Fibroblast of the aortic adventitia (primary cell): ENCODE measurements at places on chromosomes 11 and 22.

DNA sequence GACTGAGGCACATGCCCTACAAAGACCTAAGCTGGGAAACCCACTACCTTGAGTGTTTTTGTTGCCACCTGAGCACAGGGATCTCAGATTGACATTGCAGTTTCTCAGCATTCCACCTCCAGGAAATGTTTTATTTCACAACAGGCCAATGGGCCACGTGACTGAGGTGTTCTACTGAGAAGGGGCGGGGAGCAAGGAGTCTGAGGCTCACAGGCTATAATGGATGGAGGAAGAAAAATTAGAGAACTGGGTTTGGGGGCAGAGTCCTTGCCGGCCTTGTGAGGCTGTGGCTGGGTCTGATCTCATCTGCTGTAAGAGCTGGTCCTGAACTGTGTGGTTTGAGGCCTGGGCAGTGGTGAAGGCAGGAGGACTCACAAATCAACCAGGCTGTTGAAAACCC lies 40.7 kb downstream of the ZNF202 start:
- DNase-seq = no peak

GRCh38 chr11:126118806-126119205 lies 56.1 kb upstream of the CDON start:
- no peak for DNase-seq

- DNase-seq = no peak
Observed at GRCh38 chr22:19693981-19694670, 20.2 kb upstream of the SEPTIN5 start.

GRCh38 chr11:12125609-12126149 lies 15.3 kb downstream of the MICAL2 start:
- DNase-seq = peak; percentile 30

GRCh38 chr11:65891219-65892136 lies 1.0 kb downstream of the CCDC85B start:
- no peak for DNase-seq

DNA sequence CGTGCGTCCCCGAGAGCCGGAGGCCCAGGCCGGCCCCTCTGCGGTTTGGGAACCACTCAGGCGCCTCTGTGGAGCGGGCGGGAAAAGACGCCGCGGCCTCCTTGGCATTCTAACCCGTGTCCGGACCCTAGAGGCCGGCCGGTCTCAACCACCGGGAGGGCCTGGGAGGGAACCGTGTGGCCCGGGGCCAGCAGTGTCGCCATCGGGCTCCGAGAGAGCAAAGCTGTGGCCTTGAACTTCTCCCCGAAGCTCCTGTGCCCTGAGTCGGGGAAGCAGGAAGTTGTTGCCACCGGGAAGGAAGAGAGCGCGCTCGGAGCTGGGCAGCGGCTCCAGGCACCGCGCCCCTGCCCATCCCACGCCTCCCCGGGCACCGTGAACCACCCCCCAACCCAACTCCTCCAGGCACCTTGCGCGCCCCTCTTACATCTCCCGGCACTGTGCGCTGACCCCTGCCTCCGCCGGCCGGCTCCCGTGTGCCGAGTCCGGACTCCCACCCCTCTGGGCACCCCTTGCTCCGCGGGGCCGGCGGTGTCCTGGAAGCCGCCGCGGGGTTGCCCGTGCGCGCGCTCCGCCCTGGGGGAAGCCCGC lies 80.0 kb upstream of the PPARA start:
- peak; percentile 72 for DNase-seq

DNA sequence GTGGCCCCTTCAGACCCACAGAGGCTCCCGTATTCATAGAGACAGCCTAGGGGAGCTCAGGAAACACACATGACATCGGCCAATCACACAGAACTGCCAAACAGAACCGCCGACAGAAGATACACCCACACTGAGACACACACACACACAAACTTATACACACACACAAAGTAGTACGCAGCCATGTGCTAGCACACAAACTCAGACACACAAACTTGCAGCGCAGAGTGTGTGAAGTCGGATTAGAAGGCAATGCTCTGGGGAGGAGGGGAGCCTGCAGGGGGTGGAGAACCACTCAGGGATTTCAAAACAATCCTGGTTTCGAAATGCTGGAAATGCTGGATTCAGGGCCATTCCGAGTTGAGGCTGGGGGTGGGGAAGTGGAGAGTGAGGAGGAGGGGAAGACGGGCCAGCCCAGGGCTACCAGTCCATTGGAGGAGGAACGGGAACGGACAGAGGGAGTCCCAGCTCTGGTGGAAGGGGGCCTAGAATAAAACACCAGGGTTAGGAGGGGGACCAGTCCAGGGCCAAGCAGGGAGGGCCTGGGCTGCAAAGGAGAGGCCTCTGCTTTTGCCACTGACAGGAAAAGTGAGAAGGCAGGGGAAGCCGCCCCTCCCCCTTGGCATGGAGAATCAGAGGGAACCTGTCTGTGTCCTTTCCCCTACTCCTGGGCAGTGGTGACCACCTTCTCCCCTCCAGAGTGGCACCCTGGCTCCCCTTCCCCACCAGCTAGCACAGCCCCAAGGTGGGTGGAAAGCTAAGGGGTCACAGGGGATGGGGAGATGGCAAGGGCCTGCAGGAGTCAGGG lies 4.4 kb downstream of the BCL9L start:
- DNase-seq = peak; percentile 94

DNA sequence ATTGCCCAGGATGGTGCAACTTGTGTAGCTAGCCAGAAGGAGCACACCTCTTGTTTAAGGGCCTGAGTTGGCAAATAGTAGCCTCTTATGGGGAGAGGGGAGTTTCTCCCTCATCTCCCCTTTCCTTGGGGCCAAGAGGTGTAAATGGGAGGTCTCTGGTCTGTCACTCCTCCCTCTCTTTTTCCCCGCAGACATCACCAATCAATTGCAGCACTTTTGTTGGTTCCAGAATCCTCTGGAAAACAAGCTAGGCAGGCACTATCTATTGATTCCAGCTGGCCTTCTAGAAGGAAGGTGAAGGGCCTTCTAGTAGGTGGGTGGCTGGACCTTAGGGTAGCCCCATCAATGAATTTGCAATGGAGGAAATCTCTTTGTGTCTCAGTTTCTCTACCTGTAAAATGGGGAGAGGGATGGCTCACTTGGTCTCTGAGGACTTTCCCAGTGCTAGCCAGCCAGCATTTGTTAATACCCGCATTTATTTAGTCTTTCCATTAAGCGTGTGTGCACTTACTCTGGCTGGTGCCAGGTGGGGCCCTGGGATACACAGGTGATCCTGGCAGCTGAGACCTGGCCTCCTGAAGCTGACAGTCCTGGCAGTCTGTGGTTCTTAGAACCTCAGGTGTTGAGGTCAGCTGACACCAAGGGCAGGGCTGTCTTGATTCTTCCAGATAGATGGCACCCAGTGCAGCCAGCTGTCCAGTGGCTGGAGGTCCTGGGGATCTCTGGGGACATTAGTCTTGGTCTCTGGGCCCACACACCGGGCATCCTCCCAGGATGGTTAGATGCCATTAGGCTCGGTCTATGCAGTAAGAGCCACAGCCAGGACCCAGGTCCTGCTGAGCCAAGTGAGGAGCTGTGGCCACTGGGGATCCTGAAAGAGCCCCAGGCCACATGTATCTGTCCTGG lies 51.7 kb downstream of the TSPAN18 start:
- no peak for DNase-seq

- DNase-seq = no peak
Observed at GRCh38 chr11:36164506-36165250, 124.5 kb downstream of the COMMD9 start.

DNA sequence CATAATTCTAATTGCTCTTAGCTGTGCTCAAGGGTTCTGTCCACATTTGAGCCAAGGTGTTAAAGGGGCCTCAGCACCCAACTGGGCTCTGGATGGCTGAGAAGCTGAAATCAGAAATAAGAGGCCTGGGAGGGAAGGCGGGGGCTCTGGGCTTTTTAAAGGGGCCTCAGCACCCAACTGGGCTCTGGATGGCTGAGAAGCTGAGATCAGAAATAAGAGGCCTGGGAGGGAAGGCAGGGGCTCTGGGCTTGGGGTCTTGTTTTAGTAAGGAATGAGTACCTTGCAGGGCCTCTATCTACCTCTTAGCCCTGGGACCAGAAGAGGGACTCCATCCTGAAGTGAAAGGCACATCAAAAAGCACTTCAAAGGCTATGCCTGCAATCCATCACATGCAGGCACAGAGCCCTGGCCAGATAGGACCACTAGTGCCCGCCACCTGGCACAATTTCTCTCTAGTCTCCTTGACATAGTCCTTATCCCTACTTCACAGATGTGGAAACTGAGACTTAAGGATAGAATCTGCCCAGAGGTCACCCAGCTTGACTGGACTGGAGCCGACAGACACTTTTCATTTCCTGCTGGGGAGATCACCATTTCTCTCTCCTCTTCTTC lies 35.6 kb downstream of the DKK3 start:
- no peak for DNase-seq

DNA sequence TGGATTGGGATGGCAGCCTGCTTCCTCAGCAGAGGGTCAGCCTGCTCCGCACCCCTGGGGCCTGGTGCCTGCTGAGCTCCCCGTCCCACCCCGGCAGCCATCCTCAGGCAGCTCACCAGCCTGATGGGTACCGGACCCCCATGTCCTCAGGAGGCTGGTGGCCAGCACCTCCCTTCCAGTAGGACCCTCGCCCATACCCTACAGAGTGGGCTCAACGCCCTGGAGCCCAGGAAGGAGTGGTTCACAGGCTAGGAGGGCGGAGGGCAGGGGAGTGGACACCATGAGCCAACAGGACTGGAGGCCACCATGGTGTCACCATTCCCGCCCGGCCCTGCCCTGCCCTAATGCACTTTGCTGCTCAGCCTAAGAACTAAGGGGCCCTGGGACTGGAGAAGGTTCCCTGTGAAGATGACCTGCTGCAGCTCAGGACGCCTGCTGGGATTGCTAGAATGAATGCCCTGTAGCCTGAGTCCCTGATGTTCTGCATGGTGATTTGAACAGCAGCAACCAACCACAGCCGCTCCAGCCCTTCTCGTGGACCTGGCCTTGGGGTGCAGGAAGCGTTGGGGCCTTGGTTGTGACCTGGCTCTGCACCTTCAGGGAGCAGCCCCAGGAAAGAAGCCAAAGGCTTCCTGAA lies 1080.8 kb downstream of the BRD1 start:
- DNase-seq = no peak

- DNase-seq = peak; percentile 74
Observed at GRCh38 chr22:24758164-24758799, 16.2 kb downstream of the PIWIL3 start.

GRCh38 chr22:37088108-37088605 lies 21.4 kb downstream of the TMPRSS6 start:
- DNase-seq = no peak

DNA sequence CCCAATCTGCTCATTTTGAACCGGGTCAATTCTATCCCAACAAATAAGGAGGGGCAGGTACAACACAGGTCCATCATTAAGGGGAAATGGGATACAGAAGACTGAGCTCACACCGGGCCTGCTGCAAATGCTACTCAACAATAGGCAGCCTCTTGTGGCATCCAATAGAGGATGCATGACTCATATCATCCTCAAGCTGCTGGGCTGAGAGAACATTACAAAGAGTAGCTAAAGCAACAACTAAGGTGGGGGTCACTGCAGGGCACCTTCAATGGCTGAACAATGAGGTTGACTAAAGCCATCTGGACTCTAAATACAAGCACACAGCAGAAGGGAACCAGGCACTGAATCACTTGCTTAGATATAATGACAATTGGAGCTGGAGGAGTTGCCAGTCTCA lies 130.1 kb upstream of the SYN3 start:
- no peak for DNase-seq

- peak; percentile 51 for DNase-seq
Observed at GRCh38 chr22:24504956-24505736, 10.0 kb downstream of the UPB1 start.

DNA sequence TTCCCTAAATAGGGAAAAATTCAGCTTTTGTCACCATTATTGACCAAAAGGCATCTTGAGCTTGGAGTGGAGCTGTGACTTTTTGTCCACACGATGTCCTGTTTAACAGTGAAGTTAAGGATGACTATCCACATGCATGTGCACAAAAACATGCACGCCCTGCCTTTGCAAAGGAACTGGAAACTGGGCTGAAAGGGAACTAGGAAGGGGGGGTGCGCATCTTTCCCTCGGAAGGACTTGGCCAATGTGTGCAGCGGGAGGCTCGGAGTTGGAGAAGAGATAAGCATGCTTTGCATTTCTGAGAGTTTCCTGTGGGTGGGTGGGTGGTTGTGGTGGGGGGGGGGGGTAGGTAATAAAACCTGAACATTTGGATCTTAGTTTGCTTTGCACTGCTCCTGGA lies 411 bp upstream of the KIRREL3 start:
- DNase-seq = no peak

DNA sequence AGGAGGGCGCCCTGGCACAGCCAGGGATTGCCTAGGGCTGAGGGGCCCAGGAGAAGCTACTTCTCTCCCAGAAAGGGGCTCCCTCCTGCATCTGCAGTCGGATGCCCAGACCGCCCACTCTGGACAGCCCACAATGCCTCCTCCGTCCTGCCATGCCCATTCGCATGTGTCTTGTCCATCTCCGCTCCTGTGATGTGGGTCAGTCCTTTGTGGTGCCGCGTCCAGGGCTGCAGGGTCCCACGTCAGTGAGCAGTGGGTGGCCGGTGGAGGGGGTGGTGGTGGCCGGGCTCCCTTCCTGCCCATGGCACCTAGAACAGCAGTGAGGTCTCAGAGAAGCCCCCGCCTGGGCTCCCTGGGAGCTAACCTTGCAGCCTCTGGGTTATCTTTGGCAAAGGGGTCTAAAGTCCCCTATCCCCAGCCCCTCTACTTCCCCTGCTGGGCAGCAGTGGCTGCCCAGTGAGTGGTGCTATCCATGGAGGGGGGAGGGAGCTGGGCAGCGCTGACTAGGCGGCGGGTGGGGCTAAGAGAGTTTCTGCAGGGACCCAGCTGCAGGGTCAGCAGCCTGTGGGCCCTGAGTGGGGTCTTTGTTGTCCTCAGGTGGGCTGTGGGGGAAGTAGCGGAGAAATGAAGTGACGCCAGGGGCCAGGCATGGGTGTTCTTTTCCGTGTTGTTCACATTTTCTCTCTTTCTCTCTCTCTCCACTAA lies 41.1 kb downstream of the KCNC1 start:
- DNase-seq = no peak

DNA sequence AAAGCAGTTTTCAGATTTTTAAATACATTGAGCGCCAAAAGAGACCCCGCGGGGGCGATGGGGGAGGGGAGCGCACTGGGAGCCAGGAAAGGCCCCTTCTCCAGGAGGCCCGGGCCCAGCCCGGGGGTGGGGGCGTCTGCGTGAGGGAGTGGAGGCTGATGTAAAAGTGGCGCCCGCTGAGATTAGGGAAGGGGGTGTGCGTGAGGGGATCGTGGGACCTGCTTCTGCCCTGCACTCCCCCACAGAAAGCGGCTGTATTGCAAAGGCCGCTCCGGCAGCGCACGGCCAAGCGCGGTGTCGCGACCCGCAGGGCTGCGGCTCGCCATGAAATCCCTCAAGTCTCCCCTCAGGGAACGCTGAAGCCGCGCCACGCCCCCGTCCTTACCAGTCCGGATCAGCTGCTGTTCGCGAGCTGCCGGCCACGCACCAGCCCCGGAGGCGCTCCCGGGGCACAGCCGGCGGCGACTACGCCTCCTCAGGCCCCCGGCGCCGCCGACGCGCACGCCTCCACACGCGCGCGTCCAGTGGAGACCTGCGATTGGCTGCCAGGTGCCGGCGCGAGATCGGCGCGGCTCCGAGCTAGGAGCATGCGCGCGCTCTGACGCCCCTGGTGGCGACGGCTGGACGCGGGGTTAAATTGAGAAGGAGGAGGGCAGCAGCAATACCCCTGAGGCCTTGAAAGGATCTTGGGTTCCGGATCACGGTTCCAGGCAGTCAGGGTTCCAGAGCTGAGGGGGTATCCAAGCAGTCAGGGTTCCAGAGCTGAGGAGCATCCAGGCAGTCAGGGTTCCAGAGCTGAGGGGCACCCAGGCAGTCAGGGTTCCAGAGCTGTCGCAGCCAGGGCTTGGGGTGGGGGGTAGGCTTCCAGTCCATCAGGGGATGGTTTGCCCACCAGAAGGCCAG lies at the start of gene ZNF280B:
Gene ZNF280B, minus strand, starts transcription at position 469 of the 903 bp plus-strand sequence. CDS start 19,344 bp downstream, outside the sequence.
- DNase-seq = peak; percentile 69
